ENCODE measurements at places on chromosomes 2 and 18.

DNA sequence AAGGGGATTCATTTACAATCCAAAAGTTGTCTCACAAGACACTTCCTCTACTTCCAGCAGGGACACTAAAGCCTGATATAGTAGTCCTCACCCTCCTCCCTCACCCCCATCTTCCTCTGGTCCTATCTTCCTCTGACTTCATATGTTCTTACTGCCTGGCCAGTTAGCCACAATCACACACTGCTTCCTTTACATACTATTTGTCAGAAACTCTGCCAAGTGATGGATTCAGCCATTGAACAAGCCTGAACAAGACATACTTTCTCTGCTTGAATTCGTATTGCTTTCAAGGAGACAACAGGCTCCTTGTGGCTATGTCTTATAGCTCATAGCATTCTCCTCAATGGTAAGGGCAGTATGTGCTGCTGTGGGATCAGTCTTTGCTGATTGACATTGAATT, 672.2 kb downstream of the BCL11A start:
- no peak for DNase-seq

DNA sequence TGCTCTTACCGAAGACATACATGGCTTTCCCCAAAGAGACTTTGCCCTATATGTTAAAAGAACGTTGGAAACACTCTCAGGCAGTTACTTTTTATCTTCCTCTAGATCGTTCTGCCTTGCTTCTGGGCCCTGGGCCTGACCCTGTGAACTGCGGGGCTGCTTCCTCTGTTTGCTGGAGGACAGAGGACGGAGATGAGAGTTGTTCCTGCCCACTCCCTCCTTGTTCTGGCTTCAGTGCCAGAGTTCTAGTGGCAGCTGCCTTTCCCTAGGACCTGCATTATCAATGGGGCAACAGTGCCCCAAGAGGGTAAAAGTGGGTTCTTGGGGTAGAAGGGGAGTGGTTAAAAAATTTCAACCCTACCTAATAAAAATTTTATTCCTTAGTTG, 6.5 kb upstream of the FN1 start:
- DNase-seq, result no peak

- DNase-seq, result no peak
Observed at GRCh38 chr18:57801761-57802212, 1.3 kb downstream of the ATP8B1 start.

GRCh38 chr2:105883911-105884694, 139.4 kb downstream of the NCK2 start:
- DNase-seq, result no peak

DNA sequence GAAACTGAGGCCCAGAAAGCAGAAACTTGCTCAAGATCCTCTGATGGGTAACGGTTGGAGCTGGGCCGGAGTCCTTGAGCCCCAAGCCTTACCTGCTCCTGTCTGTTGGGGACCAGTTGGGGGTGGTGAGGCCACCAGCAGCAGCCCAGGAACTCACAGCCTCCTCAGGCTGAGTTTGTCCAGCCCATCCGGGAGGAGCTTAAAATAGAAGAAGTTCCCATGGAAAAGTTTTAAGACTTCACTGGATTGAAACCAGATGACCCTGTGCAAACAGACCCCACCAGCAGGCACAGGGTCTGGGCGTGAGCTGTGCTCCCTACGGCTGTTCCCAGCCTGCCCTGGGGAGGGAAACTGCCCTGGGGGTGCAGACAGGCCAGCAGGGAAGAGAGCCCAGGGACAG, 40.6 kb upstream of the FOSL2 start:
- peak; percentile 45 for DNase-seq

- DNase-seq, result no peak
Observed at GRCh38 chr2:124625561-124625960, 600.5 kb downstream of the CNTNAP5 start.

GRCh38 chr18:13003466-13003896, 12.3 kb downstream of the CEP192 start:
- DNase-seq, result no peak

DNA sequence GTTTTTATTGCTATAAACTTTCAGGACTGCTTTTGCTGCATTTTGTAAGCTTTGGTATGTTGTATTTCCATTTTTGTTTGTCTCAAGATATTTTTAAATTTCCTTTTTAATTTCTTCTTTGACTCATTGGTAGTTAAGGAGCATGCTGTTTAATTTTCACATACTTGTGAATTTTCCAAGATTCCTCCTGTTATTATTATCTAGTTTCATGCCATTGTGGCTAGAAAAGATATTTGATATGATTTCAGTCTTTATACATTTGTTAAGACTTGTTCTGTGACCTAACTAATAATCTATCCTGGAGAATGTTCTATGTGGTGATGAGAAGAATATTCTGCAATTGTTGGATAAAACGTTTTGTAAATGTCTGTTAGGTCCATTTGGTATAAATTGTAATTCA, 62.1 kb downstream of the NUP35 start:
- DNase-seq, result no peak

GRCh38 chr18:13218368-13218991, at the start of gene LDLRAD4:
TSS of gene LDLRAD4 (plus strand) at chr18:13218760.
- DNase-seq, result peak; percentile 78

GRCh38 chr2:223896833-223897311, 48.3 kb downstream of the WDFY1 start:
- DNase-seq, result no peak

- DNase-seq, result no peak
Observed at GRCh38 chr2:120885321-120885720, 149.7 kb downstream of the GLI2 start.

- peak; percentile 50 for DNase-seq
Observed at GRCh38 chr2:220104871-220105351, 477.5 kb downstream of the SLC4A3 start.

GRCh38 chr2:1788478-1788959, 44.2 kb upstream of the PXDN start:
- no peak for DNase-seq

DNA sequence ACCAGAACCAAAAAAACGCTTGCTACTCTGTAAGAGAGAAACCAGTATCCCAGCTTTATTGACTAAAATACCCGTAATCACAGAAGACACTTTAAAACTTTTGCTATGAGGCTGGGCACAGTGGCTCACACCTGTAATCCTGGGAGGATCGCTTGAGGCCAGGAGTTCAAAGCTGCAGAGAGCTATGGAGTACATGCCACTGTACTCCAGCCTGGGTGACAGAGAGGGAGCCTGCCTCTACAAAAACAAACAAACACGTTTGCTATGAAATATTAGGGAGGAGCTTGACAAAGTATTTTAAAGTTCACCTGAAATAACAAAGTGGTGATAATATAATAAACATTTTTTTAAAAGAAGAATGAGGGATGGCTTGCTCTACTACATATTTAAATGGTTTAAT, 28.5 kb upstream of the RIOK3 start:
- DNase-seq, result no peak

- no peak for DNase-seq
Observed at GRCh38 chr2:234491897-234492296, 5.0 kb downstream of the ARL4C start.

DNA sequence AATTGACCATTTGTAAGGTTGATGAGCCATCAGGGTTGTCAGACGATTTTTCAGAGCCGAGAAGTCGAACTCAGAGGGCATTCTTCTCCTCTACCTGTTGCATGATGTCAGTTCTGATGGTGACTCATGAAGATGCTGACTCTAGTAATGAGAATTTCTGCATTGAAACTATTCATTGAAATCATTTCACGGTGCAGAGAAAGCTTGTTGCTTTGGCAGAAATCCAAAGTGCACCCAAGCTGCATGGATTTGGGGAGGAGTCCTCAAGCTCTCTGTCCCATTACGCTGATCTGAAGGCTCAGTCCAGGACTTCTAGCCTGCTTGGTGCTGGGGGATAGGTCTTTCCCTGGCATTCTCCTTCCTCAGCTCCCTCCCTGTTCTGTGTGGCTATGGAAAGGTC, 125.7 kb upstream of the PXDN start:
- DNase-seq, result no peak

DNA sequence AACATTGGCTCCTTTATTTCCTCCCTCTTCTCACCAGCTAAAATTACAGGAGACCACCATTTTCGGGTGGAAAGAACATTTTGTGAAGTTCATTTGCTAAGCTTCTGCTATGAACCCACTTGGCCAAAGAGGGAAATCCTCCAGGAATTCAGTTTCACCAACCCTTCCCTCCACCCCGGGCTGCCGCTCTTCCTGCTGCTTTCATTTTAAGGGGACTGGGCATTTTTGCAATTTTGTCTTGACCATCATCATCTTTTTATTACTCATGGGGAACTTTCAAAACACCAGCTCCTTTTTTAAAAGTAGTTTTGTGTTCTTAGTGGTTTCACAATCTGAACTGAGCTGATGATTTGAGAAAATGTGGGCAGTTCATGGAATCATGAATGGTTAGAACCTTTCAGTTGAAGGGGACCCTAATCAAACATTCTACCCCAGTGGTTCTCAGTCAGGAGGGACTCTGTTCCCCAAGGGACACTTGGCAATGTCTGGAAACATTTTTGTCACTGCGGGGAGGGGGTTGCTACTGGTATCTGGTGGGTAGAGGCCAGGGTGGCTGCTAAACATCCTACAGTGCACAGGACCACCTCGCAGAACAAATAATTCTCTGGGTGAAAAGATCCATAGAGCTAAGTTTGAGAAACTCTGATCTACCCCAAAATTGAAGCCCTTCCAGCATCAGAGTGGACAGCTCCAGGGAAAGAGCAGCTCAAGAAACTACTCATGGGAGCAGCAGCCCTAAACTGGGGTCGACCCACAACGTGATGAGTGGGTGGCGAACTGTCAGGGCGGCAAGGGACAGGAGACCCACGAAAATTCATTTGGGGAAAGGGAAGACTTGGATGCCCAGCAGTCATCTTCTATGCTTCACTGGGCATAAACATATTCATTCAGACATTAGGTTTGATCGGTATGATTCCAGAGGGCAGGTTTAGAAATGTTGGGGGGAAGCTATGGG, 92.9 kb downstream of the ACKR3 start:
- peak; percentile 26 for DNase-seq

Measured in right forelimb (tissue), 1 donor.